ENCODE measurements at places on chromosomes 12 and 14.

DNA sequence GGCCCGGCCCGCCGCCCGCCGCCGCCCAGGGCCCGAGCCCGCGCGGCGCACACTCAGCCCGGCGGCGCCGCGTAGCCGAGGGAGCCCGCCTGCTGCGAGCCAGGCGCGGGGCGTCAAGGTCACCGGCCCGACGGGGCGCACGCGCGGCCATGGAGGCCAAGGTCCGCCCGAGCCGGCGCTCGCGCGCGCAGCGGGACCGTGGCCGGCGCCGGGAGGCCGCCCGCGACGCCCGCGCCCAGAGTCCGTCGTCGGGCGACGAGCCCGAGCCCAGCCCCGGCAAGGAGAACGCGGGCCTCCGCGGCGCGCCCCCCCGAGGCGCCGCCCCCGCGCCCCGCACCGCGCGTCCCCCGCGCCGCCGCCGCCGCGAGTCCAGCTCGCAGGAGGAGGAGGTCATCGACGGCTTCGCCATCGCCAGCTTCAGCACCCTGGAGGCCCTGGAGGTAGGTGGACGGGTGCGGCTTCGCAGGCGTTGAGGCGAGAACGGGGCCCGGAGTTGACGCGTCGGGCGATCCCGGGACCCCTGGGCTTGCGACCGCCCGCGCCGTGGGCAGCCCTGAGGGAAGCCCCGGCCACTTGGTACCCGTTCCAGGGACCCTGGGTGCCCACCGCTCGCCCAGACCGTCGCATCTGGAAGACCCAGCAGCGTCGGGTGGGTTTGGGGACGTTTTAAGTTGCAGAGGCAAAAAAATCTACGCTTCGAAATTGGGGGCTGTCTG, 629 bp downstream of the FBRSL1 start:
- DNase-seq, result no peak

- no peak for DNase-seq
These were observed 679.3 kb upstream of the FLRT2 start for GRCh38 chr14:84850595-84850994.

DNA sequence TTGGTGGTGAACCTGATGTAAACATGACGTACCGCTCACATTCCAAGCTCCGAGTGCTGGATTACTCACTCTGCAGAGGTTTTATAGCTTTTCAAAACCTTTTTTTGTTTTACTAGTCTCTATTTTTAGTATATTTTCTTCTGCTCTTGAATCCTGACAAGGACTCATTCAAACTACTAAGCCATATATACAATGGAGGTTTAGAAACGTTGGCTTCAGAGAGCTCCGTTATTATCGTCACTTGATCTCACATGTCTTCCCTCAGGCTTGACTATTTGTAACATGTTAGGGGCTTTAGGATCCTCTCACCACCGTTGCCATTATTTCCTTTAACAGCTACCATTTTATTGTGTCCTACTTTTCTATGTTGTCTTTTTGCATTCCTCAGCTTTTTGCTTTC, 1321.5 kb upstream of the FLRT2 start:
- no peak for DNase-seq

- DNase-seq, result no peak
These were observed 4.4 kb upstream of the KRT85 start for GRCh38 chr12:52371716-52372115.

- no peak for DNase-seq
These were observed 218.0 kb downstream of the DUSP6 start for GRCh38 chr12:89134213-89134770.
